NCI-H524 (cell line): ENCODE measurements at places on chromosomes 12 and 14.

GRCh38 chr14:95361373-95362137, 41.8 kb upstream of the CLMN start:
- DNase-seq = peak; percentile 27

DNA sequence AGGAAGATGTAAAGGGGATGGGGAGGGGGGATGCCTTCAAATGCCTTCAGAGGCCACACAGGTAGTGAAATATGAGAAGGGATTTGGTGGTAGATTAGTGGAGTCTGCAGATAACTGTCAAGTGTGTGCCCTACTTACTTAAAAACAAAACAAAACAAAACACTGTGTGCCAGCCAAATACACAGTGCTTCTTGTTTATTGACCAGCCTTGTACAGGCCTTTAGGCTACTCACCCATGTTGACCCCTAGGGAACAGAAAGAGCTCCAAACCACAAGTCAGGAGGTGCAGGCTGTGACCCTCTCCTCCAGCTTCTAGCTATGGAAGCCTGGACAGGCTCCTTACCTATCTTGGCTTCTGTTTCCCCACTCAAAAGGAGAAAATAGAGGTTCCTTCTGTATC, 562.0 kb downstream of the ETNK1 start:
- no peak for DNase-seq

GRCh38 chr14:74973003-74973653, 17.7 kb upstream of the PGF start:
- DNase-seq = no peak

DNA sequence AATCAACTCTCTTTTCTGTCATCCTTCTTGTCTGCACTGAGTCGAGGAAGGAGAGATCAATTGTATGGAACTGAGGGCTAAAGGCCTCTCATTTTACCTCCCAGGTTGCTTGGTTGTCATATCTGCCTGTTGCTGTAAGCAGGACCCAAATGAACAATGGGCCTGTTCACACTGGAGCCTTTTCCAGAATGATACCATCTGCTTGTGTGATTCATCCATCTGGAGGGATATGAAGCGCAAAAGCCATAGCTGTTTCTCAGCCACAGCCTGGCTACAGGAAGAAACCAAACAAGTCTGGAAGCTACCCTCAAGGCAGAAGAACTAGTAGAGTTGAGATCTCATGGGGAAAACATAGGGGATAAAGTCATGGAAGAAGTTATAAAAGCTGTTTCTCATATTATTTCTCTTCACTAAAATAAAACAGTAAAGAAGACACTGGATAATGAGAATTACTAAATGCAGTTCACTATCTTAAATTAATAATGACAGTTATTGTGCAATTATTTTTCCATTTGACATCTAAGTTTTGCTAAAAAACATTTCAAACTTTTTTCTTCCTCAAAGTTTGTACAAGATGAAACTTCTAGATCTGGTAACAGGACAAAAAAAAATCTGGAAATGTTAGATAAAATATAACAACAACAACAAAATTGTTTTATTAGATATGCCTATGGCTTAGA, 106.3 kb downstream of the SPTSSA start:
- peak; percentile 96 for DNase-seq

- DNase-seq = no peak
Observed at GRCh38 chr12:106271575-106272505, 24.0 kb upstream of the CKAP4 start.

GRCh38 chr12:45912774-45913173, 77.6 kb downstream of the SCAF11 start:
- no peak for DNase-seq

GRCh38 chr12:127980585-127980984, 286.4 kb upstream of the TMEM132C start:
- DNase-seq = no peak

DNA sequence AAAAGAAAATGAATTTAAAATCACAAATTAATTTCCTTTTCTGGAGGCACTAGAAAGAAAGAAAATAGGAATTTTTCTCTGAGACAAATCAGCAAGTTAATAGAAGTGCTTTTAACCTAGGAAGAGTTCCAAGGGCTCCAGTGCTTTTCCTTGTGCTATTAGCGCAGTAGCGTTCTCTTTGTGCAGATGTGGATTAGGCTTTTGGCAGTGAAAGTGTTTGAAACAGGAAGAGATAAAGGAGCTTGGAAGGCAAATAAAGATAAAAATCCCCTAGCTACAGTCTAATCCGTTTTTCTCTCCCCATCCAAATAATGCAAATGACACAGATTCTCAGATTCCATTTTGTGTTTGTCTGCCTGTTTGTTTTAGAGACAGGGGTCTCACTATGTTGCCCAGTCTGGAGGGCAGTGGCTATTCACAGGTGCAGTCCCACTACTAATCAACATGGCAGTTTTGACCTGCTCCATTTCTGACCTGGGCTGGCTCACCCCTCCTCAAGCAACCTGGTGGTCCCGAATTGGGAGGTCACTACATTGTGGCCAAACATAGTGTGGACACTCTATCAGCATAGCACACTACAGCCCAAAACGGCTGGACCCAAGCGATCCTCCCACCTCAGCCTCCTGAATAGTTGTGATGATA, 166.1 kb downstream of the PAWR start:
- no peak for DNase-seq

DNA sequence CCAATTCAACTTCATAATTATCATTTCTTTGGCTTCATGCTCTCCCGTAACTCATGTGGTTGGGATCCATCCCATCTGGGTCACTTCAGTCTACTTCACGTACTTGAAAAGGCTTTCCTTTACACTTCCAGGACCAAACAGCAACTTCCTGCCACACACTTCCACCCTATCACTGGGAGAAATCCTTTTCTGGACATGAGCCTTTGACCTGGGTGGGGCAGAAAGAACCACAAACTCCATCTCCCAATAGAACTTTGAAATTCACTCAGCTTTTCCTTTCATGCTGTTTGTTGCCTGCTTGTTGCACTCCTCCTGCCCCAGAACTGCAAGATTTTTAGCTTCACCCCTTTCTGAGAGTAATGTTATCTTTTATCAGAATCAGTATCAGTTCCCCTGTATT, 18.4 kb upstream of the GALNT16 start:
- no peak for DNase-seq

DNA sequence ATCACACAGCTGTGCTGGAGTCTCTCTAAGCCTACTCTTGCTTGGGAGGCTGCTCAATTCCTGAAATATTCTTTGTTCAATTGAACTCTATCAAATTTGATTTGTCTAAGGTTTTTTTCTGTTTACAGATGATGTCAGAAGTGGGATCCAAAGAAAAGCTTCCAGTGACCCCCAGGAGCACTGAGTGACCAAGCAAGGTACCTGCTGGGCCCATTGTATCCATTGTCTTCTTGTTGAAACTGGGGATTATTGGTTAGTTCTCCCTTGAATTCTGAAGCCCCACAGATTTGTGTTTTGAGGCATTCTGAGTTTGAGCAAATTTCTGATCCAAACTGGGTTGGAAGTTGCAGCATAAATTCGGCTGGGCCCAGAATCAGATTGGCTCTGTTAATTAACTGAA, 64.6 kb downstream of the MYF5 start:
- no peak for DNase-seq

DNA sequence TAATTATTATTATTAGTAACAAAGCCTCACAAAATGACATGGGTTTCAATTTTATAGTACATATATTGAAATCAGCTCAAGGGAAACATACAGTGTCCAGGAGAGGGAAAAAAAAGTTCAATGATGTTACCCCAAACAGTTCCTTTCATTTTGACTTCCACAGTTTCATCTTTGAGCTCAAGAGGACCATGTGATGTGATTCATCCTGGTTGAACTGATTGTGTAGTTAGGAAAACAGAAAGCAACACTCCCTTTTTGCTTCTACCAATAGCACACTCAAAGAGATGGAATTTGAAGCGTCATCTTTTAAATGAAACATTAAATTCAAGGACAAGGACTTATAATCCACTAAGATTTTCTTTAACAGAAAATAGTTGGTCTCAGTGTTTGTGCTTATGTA, 461.0 kb downstream of the FOXG1 start:
- no peak for DNase-seq

GRCh38 chr12:3320881-3321509, 170.0 kb upstream of the PRMT8 start:
- no peak for DNase-seq

DNA sequence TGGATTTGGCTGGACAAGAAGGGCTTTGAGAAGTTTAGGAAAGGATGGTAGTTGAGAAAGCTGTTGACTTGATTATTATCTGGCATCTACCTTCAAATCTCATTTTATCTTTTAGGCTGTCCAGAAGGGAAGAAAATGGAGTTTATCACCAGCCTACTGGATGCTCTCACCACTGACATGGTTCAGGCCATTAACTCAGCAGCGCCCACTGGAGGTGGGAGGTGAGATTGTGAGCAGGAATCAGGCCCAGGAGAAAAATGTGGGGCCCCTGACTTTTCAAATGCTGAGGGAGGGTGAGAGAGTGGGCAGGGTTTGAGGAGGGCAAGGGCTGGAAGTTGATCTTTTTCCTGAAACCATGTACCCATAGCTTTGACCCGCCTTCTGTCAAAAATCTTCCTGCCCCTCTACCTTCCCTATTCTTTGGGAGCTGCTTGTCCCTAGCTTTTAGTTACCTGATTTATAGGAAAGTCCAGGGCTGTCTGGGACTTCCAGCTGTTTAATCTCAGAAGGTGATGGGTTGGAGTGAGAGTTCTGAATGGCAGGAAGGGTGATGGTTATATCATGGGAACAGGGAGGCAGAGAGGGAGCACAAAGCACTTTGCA, 134.2 kb downstream of the SMOC1 start:
- peak; percentile 46 for DNase-seq

DNA sequence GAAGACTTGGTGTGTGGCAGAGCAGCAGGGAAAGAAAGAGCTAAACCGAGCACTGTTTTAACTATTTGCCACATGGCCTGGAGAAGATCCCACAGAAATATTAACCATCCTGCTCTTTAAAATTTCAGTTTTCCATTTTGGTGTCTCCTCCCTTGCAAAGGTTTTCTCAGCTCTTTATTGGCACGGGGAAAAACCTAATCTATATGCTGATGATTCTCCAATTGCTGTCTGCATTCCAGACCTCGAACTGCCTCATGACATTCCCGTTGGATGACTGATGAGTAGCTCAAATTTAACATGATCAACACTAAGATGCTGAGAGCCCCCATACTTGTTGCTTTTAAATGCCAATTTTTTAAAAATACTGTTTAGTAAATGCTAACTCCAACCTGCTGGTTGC, 115.0 kb downstream of the EMP1 start:
- DNase-seq = no peak

DNA sequence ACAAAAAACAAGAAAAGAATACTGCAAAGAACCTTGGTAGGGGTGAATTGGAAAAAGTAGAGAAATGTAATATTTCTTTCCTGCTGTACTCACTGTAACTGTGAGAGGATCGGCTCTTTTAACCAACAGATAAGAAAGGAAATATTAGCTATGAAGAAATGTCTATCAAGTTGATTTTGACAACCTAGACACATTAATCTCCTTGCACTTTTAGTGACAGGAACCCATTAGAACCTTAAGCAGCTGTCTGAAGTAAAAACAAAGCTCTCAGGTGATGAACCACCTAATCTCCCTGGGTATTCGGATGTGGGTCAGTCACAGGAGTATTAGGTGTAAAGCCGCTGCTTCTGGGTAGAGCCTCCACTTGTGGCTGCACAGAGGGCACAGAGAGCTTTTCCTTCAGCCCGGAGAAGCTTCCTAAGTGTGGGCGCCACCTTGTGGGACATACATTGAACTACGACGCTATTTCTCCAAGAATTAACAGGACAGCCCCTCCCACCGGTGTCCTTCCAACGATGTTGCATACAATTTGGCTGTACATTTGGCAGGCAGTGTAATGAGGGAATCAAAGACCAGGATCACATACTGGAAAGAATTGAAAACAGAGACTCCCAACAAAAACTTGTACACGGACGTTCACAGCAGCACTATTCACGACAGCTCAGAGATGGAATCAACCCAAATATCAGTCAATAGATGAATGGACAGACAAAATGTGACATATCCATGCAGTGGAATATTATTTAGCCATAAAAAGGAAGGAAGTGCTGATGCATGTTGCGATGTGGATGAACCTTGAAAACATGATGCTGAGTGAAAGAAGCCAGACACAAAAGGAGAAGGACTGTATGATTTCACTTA, 28.9 kb upstream of the MAPKAPK5 start:
- peak; percentile 61 for DNase-seq

DNA sequence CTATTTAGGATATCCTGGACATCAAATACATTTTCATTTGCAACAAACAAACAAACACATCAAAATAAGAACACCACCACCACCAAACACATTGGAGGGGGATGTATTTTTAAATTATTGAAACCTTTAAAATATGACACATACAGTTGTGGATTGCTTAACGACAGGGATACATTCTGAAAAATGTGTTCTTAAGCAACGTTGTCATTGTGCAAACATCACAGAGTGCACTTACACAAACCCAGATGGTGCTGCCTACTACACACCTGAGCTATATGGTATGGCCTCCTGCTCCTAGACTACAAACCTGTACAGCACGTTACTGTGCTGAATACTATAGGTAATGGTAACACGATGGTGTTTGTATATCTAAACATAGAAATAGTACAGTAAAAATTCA, 19.4 kb downstream of the PYGL start:
- no peak for DNase-seq

- DNase-seq = no peak
Observed at GRCh38 chr12:27534765-27535161, 10.8 kb downstream of the PPFIBP1 start.

- DNase-seq = no peak
Observed at GRCh38 chr12:89234324-89235114, 117.8 kb downstream of the DUSP6 start.

DNA sequence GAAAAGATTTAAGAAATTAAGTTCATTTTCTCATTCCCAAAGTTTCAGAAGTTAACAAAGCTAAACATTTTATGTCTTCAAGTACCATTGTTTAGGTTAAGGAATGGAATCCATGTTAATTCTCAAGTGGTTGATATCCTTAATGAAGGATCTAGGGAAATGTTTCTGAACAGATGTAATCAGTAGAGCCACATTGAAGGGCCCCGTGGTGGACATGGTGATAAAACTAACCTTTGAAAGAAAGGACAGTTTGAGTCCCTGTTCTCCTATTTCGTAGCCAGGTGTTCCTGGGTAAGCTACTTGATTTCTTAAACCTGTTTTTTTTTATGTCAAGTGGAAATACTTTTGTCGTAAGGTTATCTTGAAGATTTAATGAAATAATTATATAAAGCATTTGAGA, 4.6 kb downstream of the PPM1A start:
- no peak for DNase-seq

DNA sequence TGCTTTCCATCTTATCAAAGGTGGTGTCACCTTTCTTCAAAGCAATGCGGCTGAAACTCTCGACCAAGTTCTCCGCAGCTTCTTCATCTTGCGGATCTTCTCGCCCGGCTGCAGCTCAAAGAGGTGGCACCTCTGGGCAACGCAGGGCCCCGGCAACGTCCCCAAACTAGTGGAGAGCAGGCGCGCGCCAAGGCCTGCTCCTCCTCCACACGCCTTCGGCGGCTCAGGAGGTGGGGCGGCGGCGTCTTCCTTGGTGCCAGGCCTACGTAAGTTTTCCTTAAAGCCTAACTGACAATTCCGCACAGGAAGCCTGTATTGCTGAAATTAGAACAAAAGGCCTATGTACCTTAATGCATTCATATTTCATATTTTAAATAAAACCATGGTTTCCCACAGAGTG, 112.0 kb downstream of the TMX1 start:
- no peak for DNase-seq
